Aorta (tissue), 5 donors: ENCODE measurements at places on chromosomes 12 and 14. TPM values are rescaled to one million over a fixed set of nuclear protein-coding genes. Genes with fewer than 3 reads are reported as not detected.

PTMS gene
- 584 TPM for polyA plus RNA-seq

GLTP gene
- 25.4 TPM for polyA plus RNA-seq

OASL gene
- 0.49 TPM for polyA plus RNA-seq

GRCh38 chr12:8658346-8658745, 4.3 kb downstream of the MFAP5 start:
- no peak for DNase-seq

DNA sequence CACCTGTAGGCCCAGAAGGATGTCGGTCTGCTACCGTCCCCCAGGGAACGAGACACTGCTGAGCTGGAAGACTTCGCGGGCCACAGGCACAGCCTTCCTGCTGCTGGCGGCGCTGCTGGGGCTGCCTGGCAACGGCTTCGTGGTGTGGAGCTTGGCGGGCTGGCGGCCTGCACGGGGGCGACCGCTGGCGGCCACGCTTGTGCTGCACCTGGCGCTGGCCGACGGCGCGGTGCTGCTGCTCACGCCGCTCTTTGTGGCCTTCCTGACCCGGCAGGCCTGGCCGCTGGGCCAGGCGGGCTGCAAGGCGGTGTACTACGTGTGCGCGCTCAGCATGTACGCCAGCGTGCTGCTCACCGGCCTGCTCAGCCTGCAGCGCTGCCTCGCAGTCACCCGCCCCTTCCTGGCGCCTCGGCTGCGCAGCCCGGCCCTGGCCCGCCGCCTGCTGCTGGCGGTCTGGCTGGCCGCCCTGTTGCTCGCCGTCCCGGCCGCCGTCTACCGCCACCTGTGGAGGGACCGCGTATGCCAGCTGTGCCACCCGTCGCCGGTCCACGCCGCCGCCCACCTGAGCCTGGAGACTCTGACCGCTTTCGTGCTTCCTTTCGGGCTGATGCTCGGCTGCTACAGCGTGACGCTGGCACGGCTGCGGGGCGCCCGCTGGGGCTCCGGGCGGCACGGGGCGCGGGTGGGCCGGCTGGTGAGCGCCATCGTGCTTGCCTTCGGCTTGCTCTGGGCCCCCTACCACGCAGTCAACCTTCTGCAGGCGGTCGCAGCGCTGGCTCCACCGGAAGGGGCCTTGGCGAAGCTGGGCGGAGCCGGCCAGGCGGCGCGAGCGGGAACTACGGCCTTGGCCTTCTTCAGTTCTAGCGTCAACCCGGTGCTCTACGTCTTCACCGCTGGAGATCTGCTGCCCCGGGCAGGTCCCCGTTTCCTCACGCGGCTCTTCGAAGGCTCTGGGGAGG, at the start of gene LTB4R:
LTB4R (plus strand) TSS at position 857 of the 959 bp plus-strand sequence. CDS start 4,150 bp downstream, outside the sequence.
- peak; percentile 92 for DNase-seq

- no peak for DNase-seq
These were observed 335.2 kb downstream of the DPF3 start for GRCh38 chr14:72558721-72559120.

DNA sequence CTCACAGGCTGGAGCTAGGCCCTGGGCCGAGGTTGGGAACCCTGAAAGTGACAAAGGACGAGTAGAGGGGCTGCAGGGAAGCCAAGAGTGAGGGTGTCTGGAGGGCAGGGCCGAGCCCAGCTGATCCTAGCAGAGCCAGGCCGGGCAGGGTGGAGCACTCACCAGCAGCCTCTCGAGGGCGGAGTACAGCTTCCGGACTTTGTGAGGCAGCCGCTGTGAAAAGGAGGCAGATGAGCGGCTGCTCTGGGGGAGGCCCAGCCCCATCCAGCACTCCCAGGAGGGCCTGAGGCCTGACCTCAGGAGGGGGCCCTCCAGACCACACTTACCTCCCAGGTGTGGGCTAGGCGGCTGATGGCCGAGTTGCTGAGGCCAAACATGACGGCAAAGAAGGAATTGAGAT, 14.7 kb upstream of the ENDOU start:
- no peak for DNase-seq
